ENCODE measurements at places on chromosomes 16 and 17.

GRCh38 chr17:8611137-8611536 lies 19.4 kb downstream of the MYH10 start:
- no peak for DNase-seq

DNA sequence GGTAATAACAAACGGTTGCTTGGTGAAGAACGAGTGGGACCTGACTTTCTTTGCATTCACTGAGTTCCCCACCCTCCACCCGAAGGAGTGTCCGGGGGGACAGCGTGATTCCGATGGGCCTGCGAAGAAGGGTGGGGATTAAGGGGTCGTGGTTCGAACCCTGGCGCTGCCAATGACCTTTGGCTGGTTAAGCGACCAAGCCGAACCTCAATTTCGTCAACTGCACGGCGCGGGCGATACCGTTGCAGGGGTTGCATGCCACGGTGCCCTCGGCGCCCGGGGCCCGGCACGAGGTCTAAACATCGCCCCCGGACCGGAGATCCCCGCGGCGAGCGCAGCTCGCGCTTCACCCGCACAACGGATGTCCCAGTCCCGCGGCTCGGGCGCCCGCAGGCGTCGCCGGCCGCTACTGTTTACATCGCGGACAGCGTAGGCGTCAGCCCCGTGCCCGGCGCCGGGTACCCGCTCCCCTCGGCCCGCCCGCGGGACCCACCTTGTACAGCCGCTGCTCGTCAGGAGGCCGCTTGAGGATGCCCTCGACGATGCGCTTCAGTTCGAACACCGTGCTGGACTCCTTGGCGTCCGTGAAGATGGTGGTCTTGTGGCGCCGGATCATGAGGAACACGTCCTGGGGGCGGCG lies 460 bp downstream of the ELOB start:
- no peak for DNase-seq

DNA sequence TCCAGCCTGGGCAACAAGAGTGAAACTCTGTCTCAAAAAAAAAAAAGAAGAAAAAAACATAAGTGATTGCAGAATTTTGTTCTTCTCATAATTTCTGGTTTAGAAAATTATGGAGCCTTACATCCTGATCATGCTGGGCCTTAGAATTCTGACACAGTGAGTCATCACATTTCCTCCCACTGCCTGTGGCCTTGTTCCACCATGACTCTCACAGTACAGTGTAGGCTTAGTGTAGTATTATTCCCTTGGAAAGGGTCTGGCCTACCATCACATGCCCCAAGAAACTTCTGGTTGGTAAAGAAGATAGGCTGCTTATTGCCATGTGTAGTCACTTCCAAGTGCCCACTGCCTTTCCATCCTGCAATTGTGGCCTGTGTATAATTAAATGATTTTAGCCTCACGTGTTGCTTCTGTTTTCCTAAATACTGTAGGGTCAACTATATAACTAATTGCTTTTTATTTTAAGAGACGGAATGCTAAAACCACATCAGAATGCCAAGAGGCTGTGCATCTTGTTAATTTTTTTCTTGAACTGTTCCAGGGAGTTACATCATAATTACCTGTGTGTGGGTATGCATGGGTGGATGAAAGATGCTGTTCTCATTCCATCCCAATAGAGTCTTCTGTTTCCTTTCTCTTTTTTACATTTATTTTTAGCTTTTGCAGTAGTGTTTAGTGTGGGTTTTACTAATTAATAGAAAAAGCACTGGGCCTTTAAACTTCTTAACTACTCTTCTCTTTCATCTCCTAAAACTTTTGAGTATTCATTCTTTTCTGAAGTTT lies 25.9 kb downstream of the OGFOD1 start:
- DNase-seq, result peak; percentile 88

DNA sequence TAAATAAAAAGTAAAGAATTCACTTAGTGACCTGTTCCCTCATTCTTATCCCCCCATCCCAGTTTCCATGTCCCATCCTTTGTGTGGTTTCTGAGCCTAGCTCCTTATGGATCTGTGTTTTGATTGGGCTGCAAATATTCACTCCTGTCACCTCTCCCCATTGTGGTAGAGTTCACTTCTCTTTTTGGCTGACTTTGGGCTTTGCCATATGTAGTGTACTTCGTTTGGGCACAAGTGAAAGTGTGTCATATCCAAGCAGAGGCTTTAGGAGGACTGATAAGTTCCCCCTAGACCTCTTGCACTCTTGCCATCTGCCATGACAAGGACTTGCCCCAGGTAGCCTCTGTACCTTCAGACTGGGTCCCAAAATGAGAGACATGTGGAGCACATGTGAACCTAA lies 13.0 kb upstream of the DHRS7B start:
- no peak for DNase-seq

DNA sequence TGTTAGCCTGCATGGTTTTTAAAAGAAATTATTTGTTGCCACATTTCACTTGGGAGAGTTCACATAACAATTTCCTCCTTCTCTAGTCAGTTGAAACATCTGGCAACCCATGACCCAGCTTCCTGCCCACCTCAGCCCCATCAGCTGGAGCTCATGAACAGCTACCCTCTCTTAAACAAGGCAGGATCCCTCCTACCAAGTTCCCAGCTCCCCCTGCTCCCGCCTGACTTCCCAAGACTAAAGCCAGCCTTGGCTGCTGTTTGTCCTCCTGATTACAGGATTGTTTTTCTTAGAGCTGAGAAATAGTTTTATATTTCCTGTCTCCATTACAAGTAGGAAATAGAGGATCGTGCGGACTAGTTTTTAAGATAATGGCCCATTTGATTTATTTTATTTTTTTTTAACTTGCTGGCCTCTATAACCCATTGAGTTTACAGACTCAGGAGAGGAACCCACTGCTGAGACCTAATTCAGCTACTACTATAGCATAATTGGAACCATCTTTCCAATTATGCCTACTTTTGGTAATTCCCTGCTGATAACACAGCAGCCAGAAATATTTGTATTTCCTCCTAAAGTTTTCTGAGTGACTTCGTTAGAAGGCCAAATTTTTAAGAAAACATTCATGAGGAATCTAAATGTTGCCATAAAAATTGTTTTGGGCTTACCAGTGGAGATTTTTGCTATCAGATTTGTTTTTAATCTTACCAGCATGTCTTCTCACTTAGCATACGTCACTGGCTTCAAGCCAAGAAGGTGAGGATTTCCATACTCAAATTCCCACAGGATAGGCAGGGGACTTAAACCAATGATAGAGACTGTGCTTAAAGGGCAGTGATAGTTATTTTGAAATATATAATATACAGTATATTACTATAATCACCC lies 90.0 kb downstream of the ELAC2 start:
- DNase-seq, result no peak

DNA sequence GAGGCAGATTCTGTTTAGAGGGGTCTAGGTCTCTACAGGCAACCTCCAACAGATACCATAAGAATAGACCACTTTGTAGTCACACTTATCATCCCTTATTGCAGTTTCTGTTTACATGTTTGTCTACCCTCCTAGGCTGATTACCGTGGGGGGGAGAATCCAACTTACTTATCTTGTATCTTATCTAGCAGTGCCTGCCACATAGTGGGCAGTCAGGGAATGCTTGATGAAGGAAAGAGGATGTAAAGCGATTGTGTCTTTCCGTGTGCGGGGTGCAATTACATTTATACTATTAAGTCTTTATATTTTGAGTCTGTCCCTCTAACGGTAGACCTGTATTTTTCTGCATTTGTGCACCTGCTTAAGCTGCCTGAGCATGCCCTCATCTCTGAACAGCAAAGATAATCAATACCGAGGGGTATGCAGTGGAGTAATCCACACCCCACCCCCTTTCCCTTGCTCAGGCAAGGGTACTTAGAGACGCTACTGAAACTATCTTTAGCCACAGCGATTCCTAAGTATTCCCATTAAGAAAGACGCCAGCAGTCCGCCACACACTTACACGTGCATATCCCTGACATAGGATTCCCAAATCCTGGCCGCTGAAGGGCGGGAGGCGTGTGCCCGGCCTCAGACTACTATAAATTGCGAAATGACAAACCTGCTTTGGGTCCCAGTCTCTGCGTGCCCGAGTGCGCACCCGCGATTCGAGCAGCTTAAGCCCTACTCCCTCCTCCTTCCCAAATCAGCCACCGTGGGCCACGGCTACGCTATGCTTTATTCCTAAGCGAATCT lies 635 bp upstream of the AATF start:
- DNase-seq, result no peak

DNA sequence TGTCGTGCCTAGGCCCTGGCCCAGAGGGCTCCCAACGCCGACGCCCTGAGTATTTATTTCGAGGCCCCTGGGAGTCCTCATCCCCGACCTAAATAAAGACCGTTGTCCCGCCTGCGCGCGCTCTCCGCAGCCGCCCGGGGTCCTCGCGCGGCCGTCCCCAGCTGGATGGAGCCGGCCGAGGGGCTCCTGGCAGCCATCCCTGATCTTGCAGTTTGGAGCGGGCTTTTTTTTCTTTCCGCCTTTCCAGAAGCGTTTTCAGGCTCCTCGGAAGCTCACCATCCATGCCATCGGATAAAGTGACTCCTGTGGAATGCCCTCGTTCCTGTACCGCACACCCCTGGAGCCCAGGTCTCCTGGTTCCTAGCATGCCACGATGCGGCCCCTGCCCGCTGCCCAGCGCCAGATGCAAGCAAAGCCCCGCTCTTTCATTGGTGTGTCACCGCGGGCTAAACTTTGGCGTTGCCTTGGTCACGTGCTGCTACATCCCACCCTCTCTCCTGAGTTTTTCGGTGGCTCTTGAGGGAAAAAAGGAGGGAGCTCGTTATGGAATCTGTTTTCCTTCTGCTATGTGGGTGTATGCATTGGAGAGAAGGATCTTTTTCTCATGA lies 716 bp downstream of the TMEM94 start:
- peak; percentile 31 for DNase-seq

DNA sequence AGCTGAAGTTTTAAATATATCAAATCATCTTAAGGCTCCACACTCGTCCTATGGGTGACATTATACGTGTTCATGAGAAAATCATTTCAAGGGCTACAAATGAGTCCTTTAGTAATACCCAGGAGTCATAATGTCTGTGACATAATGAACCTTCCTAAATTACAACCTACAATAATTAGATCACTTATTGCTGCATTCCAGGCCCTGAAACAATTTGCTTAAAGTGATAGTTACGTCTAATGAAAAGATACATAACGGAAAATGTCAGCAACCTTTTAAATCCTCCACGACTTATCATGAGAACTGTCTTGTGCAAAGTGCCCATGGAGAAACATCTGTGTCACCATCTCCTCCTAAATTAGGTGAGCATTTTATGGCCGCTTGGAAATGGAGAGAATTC lies 43.4 kb downstream of the IRX3 start:
- DNase-seq, result no peak

- DNase-seq, result no peak
These were observed 1393.1 kb upstream of the GOT2 start for GRCh38 chr16:60127196-60127595.

DNA sequence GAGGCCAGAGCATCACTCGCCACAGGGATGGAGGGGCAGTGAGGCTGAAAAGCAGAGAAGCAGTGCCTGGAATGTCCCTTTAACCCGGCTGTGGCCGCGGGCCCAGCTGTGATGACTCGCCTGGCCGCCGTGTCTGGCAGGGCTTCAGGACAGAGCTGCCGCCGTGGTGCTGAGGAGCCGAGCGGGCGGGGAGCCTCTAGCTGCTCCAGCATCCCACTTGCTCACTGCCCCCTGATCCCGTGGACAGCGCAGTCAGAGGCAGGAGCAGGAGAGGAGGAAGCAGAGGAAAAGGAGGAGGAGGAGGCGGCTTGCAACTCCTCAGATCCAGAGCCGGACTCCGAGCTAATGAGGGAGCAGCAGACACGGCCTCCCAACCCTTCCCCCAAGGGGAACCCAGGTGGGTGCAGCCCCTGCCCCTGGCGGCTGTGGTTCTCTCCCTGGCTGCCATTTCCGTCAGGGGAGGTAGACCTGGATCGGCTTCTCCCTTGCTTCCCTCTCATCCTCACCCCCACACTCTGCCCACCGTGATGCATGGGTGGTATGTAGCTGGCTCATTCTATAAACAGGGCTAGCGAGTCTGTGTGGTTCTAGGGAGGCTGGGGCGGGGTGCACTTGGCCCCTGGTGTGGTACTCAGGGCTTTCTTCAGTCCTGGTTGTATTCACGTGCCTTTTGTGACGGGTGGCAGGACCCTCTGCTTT lies 165.7 kb downstream of the CMIP start:
- DNase-seq, result peak; percentile 66

GRCh38 chr17:74096456-74096855 lies 107.0 kb upstream of the RPL38 start:
- DNase-seq, result no peak

GRCh38 chr17:42766124-42766523 lies 5.1 kb downstream of the RAMP2 start:
- no peak for DNase-seq

DNA sequence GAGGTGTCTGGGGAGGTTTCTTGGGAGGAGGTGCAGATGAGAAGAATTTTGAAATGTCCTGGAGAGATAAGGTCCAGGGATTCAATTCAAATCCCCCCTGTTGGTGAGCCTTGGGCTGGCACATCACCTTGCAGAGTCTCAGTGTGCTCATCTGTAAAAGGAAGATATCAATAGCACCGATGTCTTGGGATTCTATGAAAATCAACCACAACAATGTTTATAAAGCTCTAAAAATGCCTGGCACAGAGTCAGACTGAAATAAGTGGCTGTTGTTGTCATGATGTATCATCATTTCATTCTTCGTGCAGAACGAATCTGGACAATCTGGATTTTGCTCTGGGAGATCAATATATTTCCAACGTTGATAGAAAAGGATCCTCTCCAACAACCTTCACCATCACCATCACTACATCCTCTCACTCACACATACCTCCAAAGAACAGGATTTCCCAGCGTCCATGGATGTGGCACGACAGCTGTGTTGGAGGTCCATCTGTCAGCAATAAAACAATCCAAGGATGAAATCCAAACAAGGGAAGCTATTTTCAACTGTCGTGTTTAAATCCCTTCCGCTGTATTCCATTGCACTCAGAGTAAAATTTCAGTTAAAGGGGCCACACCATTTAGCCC lies 393.7 kb upstream of the DYNLRB2 start:
- no peak for DNase-seq

GRCh38 chr17:20278805-20279204 lies 188.5 kb downstream of the LGALS9B start:
- DNase-seq, result no peak

GRCh38 chr16:60310846-60311445 lies 1576.8 kb upstream of the GOT2 start:
- no peak for DNase-seq

- DNase-seq, result no peak
These were observed 42.2 kb downstream of the WDR45B start for GRCh38 chr17:82605939-82606600.

DNA sequence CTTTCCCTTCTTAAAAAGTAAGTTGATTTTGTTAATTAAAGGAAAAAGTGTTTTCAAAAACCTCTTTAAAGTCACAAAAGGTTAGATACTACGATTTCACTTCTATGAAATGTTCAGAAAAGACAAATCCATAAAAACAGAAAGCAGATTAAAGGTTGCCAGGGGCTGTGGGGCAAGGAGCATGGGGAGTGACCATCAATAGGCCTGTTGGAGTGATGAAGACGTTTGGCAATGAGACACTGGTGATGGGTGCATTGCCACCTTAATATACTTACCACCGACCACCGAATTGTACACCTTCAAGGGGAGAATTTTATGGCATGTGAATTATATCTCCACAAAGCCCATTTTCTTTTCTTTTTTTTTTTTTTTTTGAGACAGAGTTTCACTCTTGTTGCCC lies 19.2 kb downstream of the KIFC3 start:
- DNase-seq, result no peak

- peak; percentile 49 for DNase-seq
These were observed 634 bp downstream of the KANSL1 start for GRCh38 chr17:46192439-46193150.

GRCh38 chr16:50573947-50574744 lies 25.9 kb downstream of the NKD1 start:
- DNase-seq, result no peak
